ENCODE measurements at places on chromosomes 4 and X. TPM values are rescaled to one million over a fixed set of nuclear protein-coding genes. Genes with fewer than 3 reads are reported as not detected.

DNA sequence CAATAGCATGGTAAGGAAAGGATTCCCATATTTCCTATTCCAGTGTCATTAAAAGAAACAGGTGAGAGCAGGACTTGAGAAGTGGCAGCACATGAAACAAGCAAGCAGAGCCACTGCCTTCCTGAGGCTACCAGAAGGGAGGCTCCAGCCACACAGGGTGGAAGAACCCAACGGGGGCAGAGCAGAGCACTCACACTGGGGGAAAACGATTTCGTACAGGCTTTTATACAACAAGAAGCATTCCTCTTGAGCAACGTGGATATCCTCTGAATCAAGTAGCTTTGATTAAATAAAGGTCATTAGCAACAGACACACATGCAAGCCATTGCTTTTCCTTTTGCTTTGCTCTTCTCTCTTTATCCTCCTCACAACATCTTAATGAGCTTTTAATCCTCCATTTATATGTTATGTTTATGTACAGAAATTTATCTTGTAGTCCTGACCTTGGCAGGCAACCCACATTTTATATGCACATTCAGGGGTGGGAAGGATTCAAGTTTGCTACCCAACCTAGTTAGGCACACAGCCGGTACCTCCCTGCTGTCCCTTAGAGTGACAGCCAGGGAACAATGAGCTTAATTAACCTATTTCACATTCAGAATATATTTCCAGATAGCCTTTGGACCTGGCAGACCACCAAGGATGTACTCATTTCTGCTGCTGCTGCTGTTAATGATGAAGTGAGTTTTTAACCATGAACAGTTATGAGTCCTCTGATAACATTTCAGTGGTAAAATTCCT lies 202.1 kb downstream of the ARHGAP24 start:
- no peak for DNase-seq

The CABS1 gene
- not detected for polyA plus RNA-seq

The GAGE13 gene
- polyA plus RNA-seq = not detected

The CXorf49 gene
- polyA plus RNA-seq = not detected

DNA sequence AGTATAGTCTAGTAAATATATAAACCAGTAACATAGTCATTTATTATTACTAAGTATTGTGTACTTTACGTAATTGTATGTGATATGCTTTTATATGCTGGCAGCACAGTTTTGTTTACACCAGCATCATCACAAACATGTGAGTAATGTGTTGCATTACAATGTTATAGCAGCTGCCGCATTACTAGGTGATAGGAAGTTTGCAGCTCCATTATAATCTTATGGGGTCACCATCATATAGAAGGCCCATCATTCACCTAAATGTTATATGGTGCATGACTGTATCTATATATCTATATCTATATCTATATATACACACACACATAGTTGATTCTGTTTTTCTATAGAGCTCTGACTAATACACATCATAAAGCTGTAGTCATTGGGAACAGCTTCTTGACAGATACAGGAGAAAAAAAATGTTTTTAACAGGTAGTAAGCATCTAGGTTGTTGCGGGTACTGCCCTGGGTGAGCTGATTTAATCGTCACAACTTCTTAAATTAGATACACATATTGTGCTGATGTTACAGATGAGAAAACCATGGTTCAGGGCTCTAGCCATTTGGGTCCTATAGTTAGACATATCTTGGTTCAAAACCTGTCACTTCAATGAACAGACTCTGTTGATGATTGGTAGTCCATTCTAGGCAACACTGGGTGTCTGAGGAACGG lies 77.9 kb downstream of the CLNK start:
- no peak for DNase-seq

All from renal cortex interstitium (tissue), 15 donors.